ENCODE measurements at places on chromosomes 1 and 21.
A peak's percentile ranks its signal among the peaks of the same experiment; 100 is the strongest.

GRCh38 chr1:24825174-24825573 is 79.9 kb downstream of the CLIC4 start:
- no peak for DNase-seq

DNA sequence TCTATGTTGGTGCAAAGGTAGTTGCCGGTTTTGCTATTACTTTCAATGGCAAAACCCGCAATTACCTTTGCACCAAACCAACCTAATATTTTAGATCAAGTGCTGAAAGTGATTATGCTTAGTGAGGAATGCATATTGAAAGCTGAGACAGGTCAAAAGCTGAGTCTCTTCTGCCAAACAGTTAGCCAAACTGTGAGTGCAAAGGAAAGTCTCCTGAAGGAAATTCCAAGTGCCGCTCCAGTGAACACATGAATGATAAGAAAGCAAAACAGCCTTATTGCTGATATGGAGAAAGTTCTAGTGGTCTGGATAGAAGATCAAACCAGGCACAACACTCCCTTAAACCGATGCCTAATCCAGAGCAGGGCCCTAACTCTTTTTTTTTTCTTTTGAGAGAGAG is 83.1 kb upstream of the ERRFI1 start:
- no peak for DNase-seq

DNA sequence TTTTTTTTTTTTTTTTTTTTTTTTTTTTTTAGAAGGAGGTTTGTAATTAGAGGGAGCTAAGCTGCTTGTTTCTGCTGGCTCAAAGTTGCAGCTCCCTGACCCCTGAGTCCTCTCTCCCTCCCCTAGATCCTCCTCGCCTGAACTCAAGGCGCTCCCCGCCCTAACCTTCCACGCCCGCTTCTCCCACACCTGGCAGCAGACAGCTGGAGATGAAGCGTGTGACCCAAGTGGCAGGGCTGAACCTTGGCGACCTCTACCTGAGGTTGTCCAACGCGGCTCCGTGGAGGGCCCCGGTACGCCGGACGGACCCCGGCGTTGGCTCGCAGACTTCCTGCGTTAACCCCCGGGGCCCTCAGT is 795 bp downstream of the NGF start:
- DNase-seq = no peak

DNA sequence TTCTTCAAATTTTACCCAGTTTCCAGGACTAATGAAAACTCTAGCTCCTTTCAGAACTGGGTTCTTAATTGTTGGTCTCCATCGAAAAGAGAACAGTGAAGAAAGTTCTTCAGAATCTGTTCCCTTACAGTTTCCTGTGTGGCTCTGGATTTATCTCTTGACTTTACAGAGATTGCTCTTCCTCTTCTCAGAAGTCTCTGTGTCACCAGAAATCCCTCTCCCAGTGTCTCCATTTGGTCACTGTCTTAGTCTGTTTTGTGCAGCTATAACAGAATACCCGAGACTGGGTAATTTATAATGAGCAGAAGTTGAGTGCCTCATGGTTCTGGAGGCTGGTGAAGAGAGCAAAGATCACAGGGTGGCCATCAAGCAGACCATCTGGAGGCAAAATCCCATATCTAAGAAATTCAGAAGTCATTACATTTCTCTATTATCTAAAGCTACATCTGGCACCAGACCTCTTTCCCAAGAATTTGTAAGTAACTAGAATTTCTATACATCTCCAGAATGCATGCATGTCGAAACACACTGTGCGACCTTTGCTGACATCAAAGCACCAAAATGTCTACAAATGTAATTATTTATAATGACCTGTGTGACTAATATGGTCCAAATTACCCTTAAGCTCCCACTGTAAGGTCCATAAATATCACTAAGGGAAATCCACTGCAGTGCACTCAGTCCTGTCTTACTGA is 65.4 kb upstream of the KRTAP19-8 start:
- no peak for DNase-seq

GRCh38 chr1:2801535-2802291 is at the start of gene TTC34:
TSS of gene TTC34 (minus strand) at chr1:2801693. CDS start at chr1:2800827, 866 bp downstream.
- no peak for DNase-seq

DNA sequence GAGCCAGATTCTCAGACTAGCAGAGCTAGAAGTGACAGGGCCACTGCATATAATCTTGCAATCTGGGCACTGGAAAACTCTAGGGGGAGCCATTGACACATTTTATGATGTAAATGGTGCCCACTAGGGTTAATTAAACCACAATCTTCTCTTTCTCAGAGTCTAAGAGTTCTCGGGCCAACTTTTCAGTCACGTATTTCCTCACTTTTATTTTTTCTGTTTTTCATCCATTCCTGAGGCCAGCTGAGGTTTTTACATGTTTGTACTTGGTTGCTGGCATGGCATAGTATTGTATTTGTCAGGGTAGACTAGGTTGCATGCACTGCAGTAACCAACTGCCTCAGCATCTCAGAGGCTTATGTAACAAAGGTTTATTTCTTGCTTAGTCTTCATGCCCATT is 138.2 kb downstream of the ZNF326 start:
- no peak for DNase-seq

DNA sequence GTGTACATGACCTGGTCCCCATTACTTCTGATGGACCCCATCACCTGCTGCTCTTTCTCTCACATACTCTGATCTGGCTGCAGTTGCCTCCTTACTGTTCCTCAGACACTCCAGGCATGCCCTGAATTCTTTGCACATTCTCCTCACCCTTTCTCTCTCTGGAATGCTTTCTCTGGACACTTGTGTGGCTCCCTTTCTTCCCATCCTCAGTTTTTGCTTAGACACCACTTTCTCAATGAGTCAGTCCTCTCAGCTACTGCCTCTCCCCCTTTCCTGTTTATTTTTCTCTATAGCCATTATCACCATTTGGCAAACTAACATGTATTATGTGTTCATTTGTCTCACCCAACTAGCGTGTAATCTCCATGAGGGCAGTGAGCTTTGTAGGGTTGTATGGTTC is 28.1 kb downstream of the PLXNA2 start:
- DNase-seq = no peak

GRCh38 chr1:1324524-1325287 is at the start of the genes CPTP and INTS11:
TSS of gene CPTP (plus strand) at chr1:1324802. CDS start at chr1:1326911, 2,109 bp downstream.
TSS of gene INTS11 (minus strand) at chr1:1324660. CDS start at chr1:1324608, 52 bp downstream.
- DNase-seq = peak; percentile 95

- DNase-seq = no peak
Observed at GRCh38 chr21:45304945-45305344, 17.2 kb upstream of the POFUT2 start.

- no peak for DNase-seq
Observed at GRCh38 chr1:75425001-75425650, 185.8 kb downstream of the SLC44A5 start.

- no peak for DNase-seq
Observed at GRCh38 chr1:96362623-96363022, 359.0 kb upstream of the PTBP2 start.

DNA sequence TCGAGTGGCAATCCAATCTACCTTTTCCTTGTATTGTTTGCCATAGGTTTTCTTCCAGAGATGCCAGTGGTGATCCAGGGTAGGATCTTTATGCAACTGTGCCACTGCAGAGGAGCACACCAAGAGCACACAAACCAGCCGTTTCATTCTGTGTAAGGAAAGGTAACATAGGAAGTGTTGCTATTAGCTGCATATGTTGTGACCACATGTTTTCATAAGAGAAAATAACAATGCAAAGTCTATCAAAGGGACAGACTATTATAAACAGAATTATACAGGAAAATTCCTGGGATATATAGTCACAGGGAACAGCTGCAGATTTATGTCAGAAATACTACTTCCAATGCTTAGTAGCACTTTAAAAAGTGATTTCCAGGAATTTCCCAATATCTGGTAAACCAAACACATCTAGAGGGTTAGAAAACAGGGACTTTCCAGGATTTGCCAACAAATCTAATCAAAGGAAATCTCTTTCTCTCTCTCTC is 919 bp downstream of the CTSS start:
- no peak for DNase-seq

- DNase-seq = no peak
Observed at GRCh38 chr1:171256940-171257606, 8.8 kb downstream of the FMO1 start.

DNA sequence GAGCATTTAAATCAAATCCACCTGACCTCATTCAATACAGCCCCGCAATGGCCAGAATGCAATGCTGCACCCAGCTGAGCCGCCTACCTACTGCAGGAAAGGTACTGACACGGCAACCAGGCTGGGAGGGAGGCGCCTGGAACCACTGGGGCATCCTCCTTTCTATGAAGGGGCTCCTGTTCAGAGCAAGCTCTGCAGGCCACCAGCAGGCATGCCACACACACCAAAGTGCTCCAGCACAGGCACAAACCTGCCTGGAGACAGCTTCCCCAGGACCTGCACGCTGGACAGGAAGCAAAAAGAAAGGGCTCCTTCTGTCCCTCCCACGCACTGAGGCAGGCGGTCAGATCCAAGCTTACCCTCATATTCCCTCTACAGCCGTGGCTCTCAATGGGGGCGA is 21.2 kb downstream of the CTNNBIP1 start:
- DNase-seq = no peak

- DNase-seq = no peak
Observed at GRCh38 chr1:6521536-6521935, 30.1 kb upstream of the PLEKHG5 start.

DNA sequence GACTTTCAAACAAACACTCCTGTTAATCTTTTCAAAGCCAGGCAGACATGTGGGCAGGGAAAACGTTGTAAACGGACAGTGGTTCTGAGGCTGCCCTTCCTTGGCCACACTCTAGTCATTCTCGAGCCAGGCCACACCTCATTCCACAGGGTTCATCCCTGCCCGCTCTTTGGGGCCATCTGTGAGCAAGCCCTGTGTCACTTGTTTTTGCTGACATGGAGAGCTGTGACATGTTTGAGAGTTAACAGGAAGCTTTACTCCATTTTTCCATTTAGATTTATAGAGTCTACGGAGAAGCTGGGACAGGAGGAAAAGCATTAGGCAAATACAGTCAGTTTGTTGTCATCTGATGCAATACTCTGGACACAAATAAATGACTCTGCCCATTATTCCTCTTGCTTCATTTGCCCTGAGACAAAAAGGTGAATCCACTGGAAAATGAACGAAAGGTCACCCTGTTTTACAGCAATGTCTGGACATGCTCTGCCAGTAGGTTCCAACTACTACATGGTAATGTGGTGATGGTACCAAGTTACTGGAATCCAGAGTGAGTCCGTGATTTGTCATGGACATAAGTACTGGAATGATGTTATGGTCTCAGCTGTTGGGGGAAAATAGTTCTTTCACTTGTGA is 126.9 kb downstream of the CLIC6 start:
- no peak for DNase-seq

DNA sequence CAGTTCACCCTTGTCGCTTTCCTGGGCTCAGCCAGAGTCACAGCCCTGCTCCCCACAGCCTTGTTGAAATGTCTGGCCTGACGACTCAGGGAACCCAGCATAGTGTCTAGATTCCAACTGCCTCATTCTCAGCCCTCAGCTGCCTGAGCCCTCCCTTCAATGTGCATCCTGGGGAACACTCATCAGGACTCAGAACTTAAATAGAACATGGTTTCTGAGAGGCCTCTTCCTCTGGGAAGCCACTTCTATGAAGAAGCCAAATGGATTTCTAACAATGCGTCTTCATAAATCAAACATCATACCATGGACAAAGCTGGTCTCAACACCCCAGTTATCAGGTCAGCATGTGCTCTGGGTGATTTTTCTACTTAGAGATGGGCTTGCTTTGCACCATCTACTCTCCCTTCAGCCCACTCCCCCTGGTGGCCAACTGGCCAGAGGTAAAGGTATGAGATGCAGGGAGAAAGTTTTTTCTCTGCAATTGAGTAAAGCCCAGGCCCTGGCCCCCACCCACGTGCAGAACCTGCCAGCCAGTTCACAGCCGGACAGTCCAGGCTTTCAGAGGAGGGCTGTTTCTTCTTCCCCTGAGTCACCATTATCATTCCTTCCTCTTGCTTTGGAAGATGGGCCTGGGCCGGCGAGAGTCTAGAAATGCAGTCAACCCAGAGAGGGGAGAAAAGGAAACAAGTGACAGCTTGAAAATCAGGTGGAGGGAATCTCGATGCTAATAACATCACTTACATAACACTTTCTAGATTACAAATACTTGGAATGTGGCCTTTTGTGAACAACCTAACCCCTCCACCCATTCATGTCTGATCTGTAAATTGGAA is 32.1 kb downstream of the CD244 start:
- DNase-seq = peak; percentile 66

DNA sequence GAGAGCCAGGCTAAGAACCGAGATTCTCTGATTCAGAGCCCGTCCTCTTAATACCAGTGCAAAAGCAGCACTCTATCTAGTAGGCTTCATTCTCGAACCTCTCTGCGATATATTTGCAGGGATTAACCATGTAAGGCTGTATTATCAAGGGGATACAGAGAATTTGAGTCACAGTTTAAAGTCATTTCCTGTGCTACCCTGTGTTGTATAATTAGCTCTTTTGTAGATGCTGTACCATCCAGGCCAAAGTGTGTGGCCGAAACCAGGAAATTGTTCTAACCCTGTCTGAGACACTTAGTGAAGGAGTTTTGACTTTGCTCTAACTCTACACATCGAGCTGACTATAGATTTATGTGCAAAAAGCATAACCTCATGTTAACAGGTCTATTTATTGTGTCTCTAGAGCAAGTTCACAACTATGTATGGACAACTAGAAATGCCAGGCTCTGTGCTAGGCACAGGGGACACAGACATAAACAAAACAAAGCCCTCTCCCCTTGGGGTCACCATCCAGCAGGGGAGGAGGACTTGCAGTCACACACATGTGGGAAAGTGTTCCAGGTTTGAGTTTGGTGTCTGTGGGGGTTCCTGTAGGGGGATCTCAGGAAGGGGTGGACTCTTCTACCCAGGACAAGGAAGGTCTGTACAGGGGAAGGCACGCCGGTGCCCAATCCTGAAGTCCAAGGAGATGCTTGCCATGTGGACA is 182.2 kb downstream of the DHRS3 start:
- DNase-seq = no peak

- no peak for DNase-seq
Observed at GRCh38 chr1:43499898-43500297, 30.8 kb upstream of the PTPRF start.

DNA sequence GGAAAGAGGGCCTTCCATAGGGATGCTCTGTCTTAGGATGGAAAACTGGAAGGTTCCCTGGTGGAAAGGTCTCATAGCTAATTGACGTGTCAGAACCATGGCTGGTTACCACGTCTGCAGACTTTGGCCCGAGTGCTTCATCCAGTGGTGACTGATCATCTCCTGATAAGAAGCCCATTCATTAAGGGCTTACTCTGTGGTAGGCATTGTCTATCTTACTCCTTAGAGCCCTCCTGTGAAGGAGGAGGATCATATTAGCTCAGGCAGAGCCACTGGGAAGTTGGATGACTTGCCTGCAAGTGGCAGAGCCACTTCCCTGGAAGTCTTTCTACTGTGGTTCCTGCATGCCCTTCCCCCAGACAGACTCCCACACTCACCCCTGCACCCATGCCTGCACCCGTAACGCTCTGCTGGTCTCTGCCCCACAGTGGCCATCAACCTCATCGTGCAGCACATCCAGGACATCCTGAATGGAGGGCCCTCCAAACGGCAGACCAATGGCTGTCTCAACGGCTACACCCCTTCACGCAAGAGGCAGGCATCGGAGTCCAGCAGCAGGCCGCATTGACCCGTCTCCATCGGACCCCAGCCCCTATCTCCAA is 79.9 kb downstream of the UCK2 start:
- DNase-seq = no peak

- no peak for DNase-seq
Observed at GRCh38 chr21:40043423-40043822, 176.2 kb downstream of the PCP4 start.
